Right atrium auricular region (tissue), 2 donors: ENCODE measurements at places on chromosomes 5 and 9.
A peak's percentile ranks its signal among the peaks of the same experiment; 100 is the strongest.

DNA sequence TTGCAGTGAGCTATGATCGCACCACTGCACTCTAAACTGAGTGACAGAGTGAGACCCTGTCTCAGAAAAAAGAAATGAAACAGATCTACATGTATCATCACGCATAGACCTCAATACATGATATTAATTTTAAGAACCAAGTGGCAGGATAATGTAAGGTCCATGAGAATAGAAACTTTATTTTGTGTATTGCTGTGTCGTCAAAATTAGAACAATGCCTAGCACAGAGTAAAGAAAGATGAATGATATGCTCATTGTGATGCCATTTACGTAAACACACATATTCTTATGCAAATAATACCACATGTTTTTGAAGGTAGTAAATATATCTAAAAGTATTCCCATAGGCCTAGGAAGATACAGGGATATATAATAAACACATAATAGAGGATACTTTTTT is 3.6 kb upstream of the UIMC1 start:
- no peak overlapping the region for H3K27ac ChIP-seq
- no peaks in the 10 kb centered on the region for H3K4me1 ChIP-seq
- no peak overlapping the region for H3K4me3 ChIP-seq
- no peak for DNase-seq
- no peaks in the 10 kb centered on the region for H3K27me3 ChIP-seq

DNA sequence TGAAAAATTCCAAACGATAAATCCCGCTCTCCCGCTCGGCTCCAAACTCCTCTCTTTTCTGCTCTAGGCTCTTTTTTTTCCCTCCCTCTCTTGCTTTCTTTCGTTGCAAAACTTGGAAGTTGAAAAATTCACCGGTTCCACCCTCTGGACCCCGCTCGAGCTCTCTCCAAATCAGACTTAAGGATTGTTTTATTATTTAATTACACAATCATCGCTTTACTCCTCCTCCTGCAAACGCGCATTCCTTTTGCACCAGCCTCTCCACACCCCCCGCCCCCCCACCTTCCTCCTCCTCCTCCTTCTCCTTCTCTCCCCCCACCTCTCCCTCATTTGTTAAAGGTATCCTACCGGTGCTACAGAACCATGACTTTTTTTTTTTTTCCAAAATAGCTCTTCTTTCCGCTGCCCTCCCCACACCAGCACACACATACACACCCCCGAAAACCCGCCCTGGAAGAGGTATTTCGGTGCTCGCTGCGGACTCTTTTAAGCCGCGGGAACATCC is 535 bp upstream of the NFIB start:
- H3K27ac ChIP-seq, result peak overlapping the region; percentile 100
- H3K4me1 ChIP-seq, result peaks cover 38% of the 10 kb centered on the region
- no peaks in the 10 kb centered on the region for H3K27me3 ChIP-seq
- H3K36me3 ChIP-seq, result no peaks in the 10 kb centered on the region
- DNase-seq, result peak; percentile 84

DNA sequence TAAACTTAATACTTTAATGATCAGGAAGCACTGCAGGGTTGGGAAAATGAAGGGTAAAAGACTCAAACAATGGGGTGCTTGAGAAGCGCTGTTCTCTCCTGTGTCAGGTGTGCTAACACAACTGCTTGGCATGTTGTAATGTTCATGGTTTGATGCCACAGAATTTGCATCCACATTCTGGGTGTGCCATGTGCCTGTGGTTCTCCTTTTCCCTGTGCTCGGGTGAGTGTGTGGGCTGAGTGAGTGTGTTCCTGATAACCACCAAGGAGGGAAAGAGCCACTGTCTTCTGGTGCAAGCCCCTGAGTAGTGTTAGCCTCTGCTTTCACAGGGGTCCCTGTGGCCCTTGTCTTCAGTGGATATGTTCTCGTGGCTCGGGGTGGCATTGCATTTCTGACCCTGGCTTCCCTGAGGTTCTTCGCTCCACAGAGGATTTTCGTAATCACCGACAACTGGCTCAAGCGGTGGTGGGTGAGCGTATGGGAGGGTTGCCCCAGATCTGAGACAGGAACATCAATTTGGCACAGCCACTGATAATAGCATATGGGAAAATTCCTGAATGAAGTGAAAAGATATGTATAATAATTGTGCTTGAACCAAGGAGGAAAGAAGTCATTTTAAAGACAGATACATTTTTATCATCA is 102.0 kb downstream of the MVB12B start:
- no peak overlapping the region for H3K4me3 ChIP-seq
- H3K4me1 ChIP-seq, result no peaks in the 10 kb centered on the region
- DNase-seq, result no peak
- H3K27me3 ChIP-seq, result no peaks in the 10 kb centered on the region
- H3K36me3 ChIP-seq, result no peaks in the 10 kb centered on the region

DNA sequence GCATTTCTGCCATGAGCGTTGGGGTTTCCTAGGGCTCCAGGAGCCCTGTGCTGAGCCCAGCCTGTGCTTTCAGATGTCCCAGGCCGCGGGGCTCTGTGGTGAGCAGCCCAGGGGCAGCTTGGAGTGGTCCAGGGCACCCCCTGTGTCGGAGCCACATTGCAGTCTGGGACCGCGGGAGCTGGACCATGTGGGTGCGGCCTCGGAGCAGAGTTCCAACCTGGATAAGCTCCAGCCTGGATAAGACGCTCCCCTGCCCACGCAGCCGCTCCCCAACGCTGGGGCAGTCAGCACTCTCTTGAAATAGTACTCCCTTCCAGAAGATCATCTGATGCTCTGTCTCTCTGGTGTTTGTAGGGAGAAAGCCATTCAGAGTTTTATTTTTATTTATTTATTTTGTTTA is 111.1 kb downstream of the WNK2 start:
- peak overlapping the region; percentile 13 for H3K27ac ChIP-seq
- H3K4me1 ChIP-seq, result no peaks in the 10 kb centered on the region
- no peaks in the 10 kb centered on the region for H3K27me3 ChIP-seq
- DNase-seq, result no peak
- peaks cover 13% of the 10 kb centered on the region for H3K36me3 ChIP-seq
- no peak overlapping the region for H3K4me3 ChIP-seq

DNA sequence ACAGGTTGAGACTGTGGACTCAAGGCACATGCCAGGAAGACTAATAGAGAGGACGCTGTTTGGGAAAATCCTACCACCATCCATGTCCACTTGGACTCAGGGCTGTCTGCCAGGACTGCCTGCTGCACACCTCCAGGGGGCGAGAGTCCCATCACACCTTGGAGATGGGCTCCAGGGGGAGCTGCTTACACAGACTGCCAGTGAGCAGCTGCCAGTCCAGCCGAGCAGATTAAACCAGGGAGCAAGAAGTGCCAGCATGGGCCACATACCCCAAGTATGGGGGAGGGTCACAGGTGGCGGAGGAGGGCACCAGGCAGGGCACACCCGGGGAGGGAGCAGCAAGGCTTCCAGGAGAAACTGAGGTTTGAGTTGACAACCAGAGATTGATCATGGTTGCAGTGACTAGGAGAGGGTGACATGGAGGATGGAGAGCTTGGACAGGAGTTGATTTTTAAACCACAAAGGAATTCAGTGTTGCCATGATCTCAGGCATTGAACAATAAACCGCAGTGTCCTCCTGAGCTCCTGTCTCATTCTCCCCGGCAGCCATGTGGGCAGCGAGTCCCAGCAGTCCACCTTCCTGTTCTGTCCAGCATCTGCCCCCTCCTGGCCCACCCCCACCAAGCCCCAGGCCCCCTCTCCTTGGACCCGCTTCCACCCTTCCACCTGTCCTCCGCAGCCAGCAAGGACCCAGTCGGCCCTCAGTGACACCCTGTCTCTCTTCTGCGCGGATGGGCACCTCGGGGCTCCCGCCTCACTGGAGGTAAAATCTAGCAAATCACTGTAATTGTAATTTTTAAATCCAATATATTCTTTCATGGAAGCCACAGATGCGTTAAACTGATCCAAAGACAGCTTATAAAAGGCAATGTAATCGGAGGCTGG is 3.1 kb upstream of the VAV2 start:
- H3K4me1 ChIP-seq, result no peaks in the 10 kb centered on the region
- no peak overlapping the region for H3K27ac ChIP-seq

DNA sequence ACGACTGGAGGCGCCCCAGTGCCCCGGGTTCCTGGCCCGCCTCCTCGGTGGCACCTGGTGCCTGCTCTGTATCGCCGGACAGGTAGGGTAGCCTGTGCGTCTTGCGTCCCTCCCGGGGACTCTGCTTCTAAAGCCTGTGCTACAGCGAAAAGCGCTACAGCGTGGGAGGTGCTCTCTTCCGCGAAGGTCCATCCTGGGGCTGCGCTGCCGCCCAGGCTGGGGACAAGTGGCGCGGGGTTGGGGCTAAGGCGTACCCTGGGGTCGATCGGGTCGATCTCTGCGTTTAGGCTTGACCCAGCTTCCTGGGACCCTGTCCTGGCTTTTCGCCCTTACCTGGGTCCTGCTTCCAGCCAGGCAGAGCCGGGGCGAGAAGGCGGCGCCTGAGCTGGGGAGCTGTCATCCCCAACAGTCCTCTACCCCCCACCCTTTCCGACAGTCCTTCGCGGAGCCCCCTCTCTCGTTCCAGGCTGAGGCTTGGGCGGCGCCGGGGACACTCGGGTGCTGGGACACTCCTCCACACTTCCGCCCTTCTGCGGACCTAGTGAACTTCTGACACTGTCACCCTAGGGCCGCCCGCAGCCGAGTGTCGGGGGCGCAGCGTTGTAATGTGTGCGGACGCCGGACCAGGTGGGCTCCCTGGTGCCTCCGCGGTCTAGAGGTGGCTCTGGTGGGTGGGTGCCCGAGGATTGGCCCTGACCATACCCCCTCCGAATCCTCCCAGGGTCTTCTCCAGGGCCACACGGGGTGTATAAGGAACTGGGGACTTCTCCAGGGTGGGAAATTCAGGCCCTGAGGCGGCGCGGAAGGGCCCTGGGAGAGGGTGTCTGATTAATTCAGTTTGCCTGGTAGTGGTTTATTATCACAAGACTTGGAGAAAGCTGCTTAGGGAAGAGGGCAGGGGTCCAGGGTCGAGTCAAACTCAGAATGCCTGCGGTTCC is 328.2 kb downstream of the SH3GL2 start:
- H3K36me3 ChIP-seq, result no peaks in the 10 kb centered on the region
- peak overlapping the region; percentile 10 for H3K4me3 ChIP-seq

DNA sequence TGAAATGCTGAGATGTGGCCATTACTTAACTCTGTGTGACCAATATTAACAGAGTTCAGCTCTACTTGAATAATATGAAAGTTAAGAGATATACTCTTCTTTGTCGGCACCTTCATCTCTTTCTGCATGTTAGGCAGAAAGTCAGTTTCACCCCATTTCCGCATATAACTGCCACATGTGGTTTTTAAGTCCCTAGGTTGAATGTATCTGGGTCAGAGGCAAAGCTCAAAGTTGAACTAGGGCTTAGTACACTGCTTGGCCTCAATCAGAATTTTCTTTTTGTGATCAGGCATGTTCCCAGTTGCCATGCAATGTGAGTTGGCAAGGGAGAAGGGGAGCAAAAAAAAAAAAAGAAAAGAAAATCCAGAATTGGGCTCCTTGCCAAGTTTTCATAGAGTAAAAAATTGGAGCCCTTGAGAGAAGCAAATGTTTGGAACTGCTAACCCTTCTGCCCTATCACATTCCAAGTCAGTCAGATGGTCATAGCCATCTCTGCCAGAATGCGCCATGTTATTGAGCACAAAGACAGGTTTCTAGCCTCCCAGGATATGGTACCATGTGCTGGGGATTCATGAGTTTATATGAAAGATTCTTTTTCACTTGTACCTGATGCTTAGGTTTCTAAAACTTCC is 251.2 kb upstream of the RORB start:
- H3K27me3 ChIP-seq, result no peaks in the 10 kb centered on the region
- H3K4me3 ChIP-seq, result no peak overlapping the region
- no peaks in the 10 kb centered on the region for H3K36me3 ChIP-seq
- H3K27ac ChIP-seq, result no peak overlapping the region

DNA sequence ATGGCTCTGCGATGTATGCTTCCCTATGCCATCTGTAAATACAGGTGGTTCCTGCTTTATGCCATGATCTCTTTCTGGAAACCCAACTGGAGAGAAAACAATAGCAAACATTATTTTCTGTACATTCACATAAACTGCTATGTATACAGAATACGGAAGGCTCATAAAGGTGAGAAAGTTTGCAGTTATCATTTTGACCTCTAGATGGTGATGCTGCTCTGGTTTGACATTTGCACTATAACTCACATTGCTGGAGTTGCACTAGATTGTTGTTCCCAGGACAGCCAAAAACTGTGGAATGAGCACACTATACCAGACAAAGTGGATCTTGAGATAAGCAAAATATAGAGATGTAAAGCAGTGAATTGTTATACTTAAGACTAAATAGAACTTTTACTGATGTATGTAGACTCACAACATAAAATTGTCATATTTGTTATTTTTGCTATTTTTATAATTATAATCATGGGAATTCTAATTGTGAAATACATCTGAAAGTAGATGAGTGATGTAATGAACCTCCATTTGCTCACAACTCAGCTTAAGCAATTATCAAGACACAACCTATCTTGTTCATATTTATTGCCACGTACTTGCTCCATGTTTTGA is 246.5 kb downstream of the PTPRD start:
- DNase-seq, result no peak
- no peak overlapping the region for H3K27ac ChIP-seq
- H3K36me3 ChIP-seq, result no peaks in the 10 kb centered on the region
- H3K4me3 ChIP-seq, result no peak overlapping the region

DNA sequence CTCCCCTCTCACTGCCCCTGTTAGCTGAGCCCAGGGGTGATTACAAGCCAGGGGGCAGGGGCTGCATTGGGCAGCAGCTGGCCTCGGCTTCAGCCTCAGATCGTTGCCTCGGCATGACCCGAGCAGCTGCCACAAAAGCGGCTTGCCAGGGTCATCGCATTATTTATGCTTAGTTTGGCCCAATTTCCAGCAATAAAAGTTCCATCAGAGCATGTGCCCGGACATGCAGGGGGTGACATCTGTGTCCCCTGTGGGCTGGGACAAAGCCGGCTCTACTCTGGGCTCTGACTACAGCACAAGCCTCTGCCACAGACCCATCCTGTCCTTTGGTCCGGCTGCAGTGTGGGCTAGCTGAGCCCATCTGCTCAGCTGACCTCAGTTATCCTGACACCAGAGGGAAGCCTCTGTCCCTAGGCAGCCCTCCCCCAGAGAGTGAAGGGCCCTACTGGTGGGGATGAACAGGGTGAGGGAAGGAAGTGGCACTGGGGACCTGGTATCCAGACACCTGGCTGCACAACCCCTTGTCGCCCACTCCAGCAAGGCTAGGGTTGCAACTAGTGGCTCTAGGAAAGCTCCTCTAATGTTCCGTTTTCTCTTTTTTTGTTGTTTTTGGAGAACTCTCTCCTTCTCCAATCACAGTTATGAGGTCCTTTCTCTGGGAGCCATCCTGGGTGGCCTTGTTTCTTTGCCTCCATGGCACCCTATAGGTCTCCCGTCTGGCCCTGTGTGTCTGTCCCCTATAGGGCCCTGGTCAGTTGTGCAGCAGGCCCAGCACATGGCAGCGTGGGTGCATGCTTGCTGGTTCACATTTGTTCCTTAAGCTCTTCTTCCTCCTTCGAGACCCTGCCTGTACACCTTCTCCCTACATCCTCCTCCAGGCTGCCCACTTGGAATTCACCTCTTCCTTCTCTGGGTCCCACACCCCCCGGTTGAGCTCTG is 13.3 kb upstream of the GADD45G start:
- H3K27me3 ChIP-seq, result no peaks in the 10 kb centered on the region
- H3K36me3 ChIP-seq, result no peaks in the 10 kb centered on the region
- H3K27ac ChIP-seq, result no peak overlapping the region
- no peak overlapping the region for H3K4me3 ChIP-seq
- no peaks in the 10 kb centered on the region for H3K4me1 ChIP-seq
- peak; percentile 40 for DNase-seq
